Fibroblast of lung (primary cell): ENCODE measurements at places on chromosomes 1 and 21. TPM values are rescaled to one million over a fixed set of nuclear protein-coding genes. Genes with fewer than 3 reads are reported as not detected.
A peak's percentile ranks its signal among the peaks of the same experiment; 100 is the strongest.

WNT2B gene
- total RNA-seq: 1.5 and 3.5 TPM in 2 replicates

TCP10L gene
- 0.51 and 0.83 TPM in 2 replicates for total RNA-seq

AGTRAP gene
- total RNA-seq: 47.3 and 58.8 TPM in 2 replicates

LINGO4 gene
- not detected in 2 replicates for total RNA-seq

SPRR2B gene
- not detected in 2 replicates for total RNA-seq

NBPF9 gene
- 20.8 and 23.9 TPM in 2 replicates for total RNA-seq

ISG20L2 gene
- total RNA-seq: 5.4 and 5.8 TPM in 2 replicates

IGSF21 gene
- not detected in 2 replicates for total RNA-seq

KRTAP7-1 gene
- not detected in 2 replicates for total RNA-seq

DNA sequence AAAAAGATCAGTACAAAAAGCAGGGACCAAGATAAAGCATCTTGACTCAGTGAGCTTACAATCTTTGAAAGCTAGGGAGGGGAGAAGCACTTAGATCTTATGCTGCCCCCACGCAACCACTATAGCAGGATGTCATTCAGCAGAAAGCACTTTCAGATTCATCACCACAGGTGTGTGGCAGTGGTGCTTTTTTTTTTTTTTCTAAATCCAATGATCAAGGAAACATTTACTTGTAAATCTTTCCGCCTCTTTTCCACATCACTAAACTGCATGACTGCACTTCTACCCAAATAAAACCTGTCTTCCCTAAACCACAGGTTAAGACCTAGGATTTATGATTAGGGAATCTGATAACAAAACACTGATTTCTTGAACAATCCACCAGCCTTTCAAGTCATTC lies 154.8 kb downstream of the SLC45A1 start:
- DNase-seq: no peak

DNA sequence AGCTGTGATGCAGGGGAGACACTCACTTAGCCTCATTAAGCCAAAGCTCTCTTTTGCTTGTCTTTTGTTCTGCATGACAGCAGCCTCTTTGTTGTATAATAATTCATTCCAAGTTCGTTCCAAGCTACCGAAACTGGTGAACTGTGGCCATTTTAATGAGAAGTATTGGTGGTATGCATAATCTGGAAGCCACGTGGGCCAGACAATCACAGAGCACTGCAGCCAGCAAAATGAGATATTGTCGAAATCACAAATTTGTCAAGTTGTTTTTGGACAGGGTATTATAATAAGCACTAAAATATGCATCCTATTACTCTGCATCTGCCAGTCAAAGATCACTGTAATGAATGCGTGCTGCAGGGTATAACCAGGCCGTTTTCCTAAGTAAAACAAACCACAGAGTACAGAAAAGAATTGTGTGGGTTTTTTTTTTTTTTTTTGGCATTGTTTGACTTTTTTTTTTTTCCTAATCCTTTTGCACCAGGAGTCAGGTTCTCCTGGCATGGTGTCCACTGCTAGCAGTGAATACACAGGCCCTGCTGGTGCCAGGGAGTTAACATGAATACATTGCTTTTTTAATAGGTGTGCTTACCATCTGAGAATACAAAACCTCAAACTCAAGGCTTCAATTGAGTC lies 423.9 kb downstream of the PTBP2 start:
- DNase-seq: peak; percentile 99

GRCh38 chr1:234579967-234580366 lies 30.0 kb downstream of the IRF2BP2 start:
- no peak for DNase-seq

DNA sequence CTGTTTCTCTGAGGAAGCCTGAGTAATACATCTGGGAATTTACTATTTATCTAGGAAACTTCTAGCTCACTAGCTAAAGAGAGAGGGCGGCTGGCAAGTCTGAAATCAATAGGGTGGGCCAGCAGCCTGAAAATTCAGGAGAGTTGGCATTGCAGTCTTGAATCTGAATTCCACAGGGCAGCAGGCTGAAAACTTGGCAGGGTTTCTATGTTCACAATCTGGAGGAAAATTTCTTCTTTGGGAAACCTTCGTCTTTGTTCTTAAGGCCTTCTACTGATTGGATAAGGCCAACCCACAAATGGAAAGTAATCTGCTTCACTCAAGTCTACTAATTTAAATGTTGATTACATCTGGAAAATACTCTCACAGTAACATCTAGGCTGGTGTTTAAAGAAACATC lies 101.0 kb upstream of the COG2 start:
- DNase-seq: no peak

GRCh38 chr1:185376288-185376687 lies 59.2 kb upstream of the IVNS1ABP start:
- DNase-seq: no peak

- no peak for DNase-seq
Measured at GRCh38 chr1:47180603-47181094, 9.2 kb downstream of the PDZK1IP1 start.

GRCh38 chr1:36645867-36646266 lies 163.2 kb upstream of the CSF3R start:
- DNase-seq: no peak

GRCh38 chr1:21564521-21565095 lies 55.4 kb downstream of the ALPL start:
- DNase-seq: peak; percentile 53

DNA sequence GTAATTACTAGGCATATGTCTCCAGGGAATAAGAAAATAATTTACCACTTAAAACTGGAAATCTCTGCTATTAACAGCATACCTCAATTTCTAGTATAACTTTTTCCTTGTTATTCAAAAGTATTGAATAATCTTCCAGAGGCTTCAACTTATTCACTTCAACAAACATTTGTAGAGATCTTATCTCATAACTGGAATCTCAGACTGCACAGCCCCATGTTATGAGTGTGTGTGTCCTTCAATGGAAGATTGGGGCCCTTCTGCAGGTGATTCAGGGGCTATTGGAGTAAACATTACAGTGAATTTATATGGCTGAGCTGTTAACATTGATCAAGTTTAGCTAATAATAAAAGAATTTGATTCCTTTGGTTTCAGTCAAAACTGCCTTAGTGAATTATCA lies 946.1 kb downstream of the TTLL7 start:
- no peak for DNase-seq

DNA sequence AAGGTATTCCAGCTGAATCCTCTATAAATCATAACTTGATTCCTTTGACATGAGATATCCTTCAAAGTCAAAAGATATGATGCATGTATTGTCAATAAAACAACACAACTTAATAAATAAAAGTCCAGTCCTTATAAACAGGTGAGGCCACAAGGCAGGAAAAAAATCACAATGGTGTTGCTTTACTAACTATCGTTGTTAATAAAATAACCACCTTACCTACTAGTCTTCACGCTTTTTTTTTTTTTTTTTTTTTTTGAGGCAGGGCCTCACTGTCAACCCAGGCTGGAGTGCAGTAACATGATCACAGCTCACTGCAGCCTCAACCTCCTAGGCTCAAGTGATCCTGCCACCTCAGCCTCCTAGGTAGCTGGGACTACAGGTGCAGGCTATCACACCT lies at the start of gene TMEM81:
Gene TMEM81 (minus strand): TSS at position 101 of the 400 bp plus-strand sequence. CDS start 140 bp downstream, outside the sequence.
- DNase-seq: no peak

DNA sequence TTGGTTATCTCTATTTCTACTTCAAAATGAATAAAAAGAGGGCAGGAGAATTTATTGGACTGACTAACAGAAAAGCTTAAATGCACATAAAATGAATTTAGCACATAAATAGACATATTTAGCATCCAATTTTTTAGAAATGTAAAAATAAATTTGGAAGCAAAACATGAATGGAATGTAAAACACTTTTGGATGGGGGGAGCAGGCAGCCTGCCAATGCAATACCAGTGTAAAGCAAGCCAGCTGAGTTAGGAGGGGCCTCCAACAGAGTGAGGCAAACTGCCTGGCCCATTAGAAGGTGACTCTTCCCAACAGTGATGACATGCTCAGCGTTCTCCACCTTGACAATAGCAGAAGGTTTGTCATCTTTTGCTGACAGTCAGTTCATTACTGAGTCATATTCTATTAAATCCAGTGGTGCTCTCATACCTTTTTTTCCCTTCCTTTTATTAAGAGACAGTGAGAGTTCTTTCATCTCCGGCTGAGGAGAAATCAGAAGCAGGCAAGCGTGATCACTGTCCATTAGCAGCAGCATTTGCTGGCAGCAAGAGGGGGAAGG lies 19.5 kb upstream of the EXO1 start:
- no peak for DNase-seq

DNA sequence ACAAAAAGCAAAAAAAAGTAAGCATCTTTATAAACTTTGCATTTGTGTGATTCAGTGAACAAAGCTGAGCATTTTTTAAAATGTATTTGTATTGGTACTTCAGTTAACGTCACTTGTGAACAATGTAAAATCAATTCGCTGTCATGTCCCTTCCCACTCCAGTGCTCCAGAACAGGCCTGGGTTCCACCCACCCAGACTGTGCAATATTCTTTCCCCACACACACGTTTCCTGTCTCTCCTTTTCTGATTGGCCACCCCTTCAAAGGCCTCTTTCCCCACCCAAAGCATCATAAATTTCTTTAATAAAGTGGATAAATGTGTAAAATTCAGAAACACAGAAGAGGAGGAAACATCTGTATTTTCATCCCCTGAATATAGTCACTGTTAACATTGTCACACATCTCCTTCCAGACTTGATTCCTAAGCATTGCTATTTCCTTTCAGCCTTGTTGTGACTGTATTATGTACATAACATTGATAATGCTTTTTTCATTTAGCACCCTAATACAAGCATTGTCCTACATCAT lies 12.0 kb downstream of the CLEC20A start:
- DNase-seq: no peak

- no peak for DNase-seq
Measured at GRCh38 chr1:196543833-196544232, 64.4 kb downstream of the KCNT2 start.

DNA sequence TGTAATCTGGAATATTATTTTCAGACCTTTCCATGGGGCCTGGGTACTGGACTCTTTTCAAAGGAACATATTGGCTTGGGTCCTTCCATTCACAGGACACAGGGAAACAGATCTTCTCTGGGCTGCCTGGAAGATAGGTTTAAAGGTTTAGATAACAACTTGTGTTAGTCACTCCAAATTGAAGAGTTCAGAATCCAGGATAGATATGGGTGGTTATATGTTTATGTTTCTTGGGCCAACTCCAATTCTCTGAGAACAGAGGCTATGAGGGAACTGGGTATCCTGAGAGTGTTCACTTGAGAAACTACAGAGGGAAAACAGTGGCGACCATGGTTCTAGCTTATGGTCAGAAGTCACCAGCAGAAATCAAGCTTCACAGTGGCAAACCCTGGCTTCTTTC lies 8.7 kb upstream of the PIGM start:
- peak; percentile 14 for DNase-seq

- no peak for DNase-seq
Measured at GRCh38 chr1:3181956-3182355, 113.0 kb downstream of the PRDM16 start.

DNA sequence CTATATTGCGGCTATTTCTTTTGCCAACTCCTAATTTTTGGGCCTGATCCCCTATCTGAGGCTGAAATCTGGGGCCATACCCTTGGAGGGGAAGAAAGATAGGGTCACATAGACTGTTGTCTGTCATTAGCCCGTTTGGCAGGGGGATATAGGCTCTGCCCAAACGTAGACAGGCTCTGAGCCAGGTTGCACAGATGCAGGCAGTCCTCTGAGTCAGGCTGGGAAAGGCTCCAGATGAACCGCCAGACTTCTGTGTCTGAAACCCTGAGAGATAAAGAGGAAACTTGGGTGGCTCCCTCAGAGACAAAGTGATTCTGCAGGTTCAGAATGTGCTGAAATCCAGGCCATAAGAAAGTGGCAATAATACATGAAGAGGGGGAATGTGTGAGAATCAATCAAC lies 4.0 kb upstream of the CAP1 start:
- DNase-seq: peak; percentile 93

GRCh38 chr1:238205045-238205662 lies 314.4 kb upstream of the ZP4 start:
- DNase-seq: no peak

DNA sequence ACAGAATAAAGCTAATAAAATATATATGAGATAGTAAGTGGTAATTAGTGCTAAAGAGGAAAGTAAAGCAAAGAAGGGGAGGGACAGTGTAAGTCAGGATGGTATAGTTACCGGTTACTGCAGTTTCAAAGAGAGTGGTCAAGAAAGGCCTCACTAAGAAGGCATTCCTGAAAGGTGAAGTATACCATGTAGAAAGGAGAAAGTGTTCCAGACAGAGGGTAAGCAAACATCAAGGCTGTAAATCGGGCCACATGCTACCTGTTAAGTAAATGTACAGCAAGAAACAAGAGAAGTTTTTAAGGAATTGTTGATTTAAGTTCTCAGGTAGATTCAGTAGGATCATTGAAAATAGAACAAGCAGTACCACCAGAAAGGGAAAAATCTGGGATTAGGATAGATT lies 9.7 kb downstream of the DESI2 start:
- no peak for DNase-seq

GRCh38 chr1:3630914-3631313 lies 6.1 kb downstream of the TPRG1L start:
- no peak for DNase-seq
